ENCODE measurements at places on chromosomes 5 and 9.

DNA sequence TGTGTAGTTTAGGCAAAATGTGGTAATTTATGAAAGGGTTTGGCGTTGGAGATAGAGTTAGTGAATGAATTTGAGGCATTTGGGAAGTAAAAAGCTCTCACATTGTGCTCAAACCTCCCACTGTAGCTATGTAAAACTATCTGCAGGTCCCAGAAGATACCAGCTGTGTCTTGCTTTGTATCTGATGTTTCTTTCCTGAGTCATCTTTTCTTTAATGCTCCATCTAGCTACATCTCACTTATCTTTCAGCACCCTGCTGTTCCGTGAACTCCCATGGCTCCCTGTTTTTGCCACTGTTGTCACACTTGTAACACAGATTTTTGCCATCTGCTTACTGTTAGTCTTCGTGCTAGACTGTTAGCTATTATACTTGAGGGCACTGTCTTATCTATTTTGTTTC, 253.1 kb downstream of the NPR3 start:
- no peak for DNase-seq

- DNase-seq, result peak; percentile 34
These were observed 6.3 kb upstream of the MED7 start for GRCh38 chr5:157148734-157149615.

GRCh38 chr9:131394464-131395156, 724 bp downstream of the PRRC2B start:
- no peak for DNase-seq

DNA sequence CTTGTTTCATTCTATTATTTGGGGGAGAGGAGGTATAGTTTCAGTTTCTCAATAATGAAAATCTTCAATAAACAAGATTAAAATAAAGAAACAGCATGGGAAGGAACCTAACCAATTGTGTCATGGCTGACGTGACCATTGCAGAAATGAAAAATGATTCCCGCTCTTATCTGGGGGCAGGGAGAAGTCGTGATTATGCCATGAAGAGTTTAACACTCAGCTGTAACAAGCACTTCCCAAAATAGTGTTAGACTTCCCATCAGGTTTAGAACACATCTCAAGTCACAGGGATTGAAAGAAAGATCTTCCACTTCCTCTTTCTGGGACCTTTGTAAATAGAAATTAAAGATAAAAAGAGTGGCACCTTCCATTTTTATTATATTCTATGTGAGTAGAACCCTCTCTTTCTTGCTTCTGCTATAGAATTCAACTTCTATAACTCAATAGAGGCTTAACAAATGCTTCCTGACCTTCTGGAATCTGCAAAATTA, 122.2 kb downstream of the TRPM6 start:
- DNase-seq, result no peak

GRCh38 chr5:101461455-101461854, 558.4 kb upstream of the ST8SIA4 start:
- no peak for DNase-seq

DNA sequence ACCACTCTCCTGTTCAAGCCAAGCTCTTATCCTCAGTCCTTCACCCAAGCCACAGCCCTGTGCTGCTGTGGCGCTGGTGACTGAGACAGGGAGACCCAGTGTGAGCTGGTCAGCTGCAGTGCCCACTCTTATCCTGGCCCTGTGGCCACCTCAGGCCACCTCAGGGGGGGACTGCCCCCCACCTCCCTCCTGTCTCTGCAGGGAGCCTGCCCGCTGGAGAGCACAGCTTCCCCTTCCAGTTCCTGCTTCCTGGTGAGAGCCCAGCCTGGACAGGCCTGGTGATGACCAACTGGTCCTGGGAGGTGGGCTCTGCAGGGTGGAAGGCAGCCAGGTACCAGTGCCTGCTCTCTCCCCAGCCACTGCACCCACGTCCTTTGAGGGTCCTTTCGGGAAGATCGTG, 5.5 kb upstream of the EHMT1 start:
- no peak for DNase-seq

GRCh38 chr5:111954516-111955395, 197.8 kb upstream of the NREP start:
- no peak for DNase-seq

- no peak for DNase-seq
These were observed 799.2 kb downstream of the TLE1 start for GRCh38 chr9:80890124-80890523.

DNA sequence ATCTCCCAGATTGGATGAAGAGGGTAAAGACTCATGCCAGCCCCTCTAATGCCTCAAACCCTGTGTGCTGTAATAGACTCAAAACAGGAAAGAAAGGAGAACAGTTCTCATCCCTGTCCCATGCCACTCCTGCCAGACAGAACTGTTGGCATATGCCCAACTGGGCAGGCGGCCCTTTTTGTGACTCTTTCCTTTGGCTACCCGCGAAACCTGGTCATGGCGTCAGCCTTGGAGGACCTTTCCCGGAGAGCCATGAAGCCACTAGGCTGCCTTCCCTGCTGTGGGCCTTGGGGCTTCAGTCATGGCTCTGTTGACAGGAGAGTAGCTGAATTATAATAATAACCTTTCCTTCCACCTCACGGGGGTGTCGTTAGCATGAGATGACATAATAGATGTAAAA, 75.9 kb upstream of the SEMA6A start:
- no peak for DNase-seq

GRCh38 chr5:126568206-126568755, 26.7 kb downstream of the ALDH7A1 start:
- DNase-seq, result no peak

GRCh38 chr5:122704247-122705036, 70.4 kb upstream of the SNX2 start:
- peak; percentile 5 for DNase-seq

GRCh38 chr5:10310066-10310779, 2.5 kb upstream of the CMBL start:
- no peak for DNase-seq

- DNase-seq, result no peak
These were observed 1078.9 kb downstream of the CDH12 start for GRCh38 chr5:21774281-21774680.

DNA sequence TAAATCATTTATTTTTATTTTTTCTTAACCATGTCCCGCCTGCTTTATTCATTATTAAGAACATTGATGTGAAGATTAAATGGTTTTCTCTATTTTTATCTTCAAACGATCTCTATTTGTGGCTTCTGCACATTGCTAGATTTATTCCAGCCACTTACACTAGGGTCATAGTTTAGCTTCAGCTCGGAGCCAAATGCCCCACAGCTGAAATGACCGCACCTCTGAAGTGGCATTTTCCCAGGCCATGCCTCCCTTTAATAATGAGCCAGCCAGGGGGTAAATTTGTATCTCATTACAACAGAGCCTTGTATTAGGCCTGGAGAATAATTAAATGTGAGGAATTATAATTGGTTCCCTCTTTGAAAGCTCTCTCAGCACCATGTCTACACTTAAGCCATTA, 89.4 kb downstream of the DOCK8 start:
- no peak for DNase-seq

- DNase-seq, result no peak
These were observed 780 bp downstream of the RNU6ATAC start for GRCh38 chr9:134163371-134164196.

DNA sequence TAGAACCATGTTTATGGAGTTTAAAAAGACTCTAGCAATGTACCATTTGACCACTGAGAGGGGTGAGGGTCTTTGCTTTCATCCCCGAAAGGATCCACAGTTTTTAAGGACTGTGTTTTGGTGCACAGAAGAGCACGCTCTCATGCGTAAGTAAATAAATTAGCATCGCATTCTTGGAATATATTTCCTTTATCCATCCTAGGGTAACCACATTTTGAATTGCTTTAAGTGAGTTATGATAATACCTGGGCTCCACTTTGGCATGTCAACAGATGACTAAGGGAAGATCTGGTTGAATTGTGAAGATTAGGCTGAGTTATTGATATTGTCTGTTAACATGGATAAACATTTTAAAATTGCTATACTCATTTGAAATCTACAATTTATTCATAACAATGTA, 89.4 kb upstream of the EDIL3 start:
- DNase-seq, result no peak

GRCh38 chr9:20650750-20651299, 28.5 kb upstream of the MLLT3 start:
- no peak for DNase-seq
